Left colon (tissue), 2 donors: ENCODE measurements at places on chromosomes 12 and 14. TPM values are rescaled to one million over a fixed set of nuclear protein-coding genes. Genes with fewer than 3 reads are reported as not detected.

The SIX6 gene
- total RNA-seq, result not detected

- DNase-seq, result no peak
Measured at GRCh38 chr14:55071870-55072640, 20.6 kb downstream of the MAPK1IP1L start.

GRCh38 chr14:51624955-51625569 is 26.6 kb upstream of the FRMD6 start:
- no peak for DNase-seq

- DNase-seq, result no peak
Measured at GRCh38 chr14:102768223-102769048, 8.8 kb upstream of the TRAF3 start.

- DNase-seq, result no peak
Measured at GRCh38 chr14:57382283-57382682, 8.1 kb upstream of the NAA30 start.

GRCh38 chr12:67382241-67382871 is 113.2 kb downstream of the CAND1 start:
- no peak for DNase-seq

DNA sequence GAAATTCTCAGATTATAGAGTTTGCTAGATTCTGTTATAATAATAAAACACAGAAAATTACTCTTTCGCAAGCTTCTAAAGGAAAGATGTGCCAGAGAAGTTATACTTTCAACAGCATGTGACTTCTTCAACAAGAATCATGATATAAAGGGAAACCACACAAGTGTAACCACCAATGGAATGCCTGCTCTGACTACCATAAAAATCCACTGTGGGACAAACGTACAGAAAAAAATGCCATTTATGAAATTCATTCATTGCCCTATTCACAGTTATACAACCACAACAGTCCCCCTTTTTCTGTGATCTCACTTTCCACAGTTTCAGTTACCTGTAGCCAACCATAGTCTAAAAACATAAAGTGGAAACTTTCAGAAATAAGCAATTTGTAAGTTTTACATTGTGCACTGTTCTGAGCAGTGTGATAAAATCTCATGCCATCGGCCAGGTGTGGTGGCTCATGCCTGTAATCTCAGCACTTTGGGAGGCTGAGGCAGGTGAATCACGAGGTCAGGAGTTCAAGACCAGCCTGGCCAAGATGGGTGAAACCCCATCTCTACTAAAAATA is 3.2 kb downstream of the CATSPERB start:
- DNase-seq, result no peak
